Stimulated activated CD4-positive, alpha-beta T cell treated with anti-CD3 and anti-CD28 coated beads, Interleukin-2, amount 100 ng/mL, for 24 hours (primary cell): ENCODE measurements at places on chromosomes 1 and 21.

GRCh38 chr1:34710812-34711211 is 44.0 kb upstream of the GJB5 start:
- DNase-seq: no peak

DNA sequence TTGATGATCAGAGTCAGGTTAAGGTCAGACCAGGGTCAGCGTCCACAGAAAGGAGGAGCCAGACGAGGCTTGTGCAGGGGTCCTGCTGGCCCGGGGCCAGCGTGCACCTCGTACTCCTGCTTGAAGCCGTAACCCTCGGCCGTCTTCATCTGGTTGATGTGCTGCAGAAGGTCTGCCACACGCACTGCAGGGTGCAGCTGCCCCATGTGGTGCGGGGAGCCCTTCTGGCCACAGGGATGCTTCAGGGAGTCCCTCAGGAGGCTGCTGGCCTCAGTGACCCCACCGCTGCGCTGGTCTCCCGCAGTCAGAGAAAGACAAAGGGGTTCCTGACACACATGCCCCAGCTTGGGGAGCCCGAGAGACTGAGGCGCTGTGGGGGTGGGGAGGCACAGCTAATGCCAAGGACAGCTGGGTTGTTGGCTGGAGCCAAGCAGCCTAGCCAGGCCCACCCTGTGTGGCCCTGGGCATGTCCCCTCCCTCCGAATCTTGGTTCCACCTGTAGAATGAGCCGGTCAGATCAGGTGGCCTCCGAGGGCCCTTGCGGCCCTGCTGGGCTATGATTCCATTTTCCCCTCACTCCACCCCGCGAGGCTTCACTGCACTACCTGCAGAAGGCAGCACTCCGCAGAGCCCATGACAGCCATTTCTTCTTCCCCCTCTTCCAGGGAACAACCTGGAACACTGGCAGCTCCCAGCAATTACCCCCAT is 251.9 kb downstream of the PTPRU start:
- no peak for DNase-seq

DNA sequence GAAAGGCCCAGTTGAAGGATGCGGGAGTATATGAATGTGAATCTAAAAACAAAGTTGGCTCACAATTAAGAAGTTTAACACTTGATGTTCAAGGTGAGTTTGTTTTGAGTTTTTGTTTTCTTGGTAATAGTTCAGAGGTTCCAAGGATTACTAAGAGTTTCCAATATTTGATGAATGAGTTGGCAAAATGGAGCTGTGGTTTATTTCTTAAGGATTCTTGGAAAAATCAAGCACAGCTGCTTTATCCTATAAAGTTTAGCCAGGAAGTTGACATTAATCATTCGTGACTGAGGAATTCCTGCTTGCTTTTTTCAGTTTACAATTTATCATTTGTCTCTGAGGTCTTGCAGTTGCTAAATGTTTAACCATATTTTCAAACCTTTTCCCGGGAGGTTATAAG is 15.1 kb downstream of the VCAM1 start:
- no peak for DNase-seq

- no peak for DNase-seq
Observed at GRCh38 chr1:56441601-56442000, 137.8 kb downstream of the PLPP3 start.

DNA sequence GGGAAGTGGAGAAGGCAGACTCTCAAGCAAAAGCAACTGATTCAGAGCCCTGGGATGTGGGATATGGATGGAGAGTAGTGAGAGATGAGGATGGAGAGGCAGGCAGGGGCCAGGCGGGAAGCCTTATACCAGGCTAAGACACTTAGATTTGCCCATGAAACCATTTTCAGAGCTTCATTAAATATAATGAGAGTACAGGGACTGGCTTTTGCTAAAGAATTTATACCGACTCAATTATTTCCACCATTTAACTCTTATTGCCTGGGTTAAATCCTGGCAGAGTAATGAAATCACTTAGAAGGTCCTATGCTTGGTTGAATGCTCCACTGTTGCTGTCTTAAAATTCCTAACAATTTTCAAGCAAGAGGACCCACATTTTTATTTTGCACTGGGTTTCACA is 311.7 kb downstream of the KCNH1 start:
- DNase-seq: no peak

DNA sequence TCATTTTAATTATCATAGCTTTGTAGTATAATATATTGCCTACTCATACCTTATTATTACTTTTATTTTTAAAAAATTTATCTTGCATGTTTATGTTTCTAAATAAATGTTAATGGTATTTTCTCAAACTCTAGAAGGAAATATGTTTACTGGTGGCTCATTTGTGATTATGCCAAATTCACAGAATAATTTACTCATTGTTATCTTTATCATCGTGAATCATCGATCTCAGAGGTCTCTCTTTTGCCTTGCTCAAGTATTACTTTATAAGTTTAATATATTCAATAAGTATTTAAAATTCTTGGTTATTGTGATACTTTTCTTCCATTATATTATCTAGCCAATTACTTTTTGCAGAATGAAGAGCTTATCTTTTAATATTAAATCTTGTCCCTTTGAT is 836.7 kb upstream of the ADAMTS5 start:
- no peak for DNase-seq

- no peak for DNase-seq
Observed at GRCh38 chr1:20187813-20188454, 1.6 kb upstream of the PLA2G2C start.

GRCh38 chr1:48560116-48560515 is 88.1 kb upstream of the SPATA6 start:
- no peak for DNase-seq

- DNase-seq: peak; percentile 90
Observed at GRCh38 chr21:44012474-44013379, 618 bp downstream of the TRAPPC10 start.

GRCh38 chr1:115433483-115433882 is 95.4 kb upstream of the NGF start:
- DNase-seq: no peak

- no peak for DNase-seq
Observed at GRCh38 chr1:231850786-231851185, 224.2 kb downstream of the DISC1 start.

- DNase-seq: no peak
Observed at GRCh38 chr1:209547626-209548025, 35.9 kb upstream of the CAMK1G start.

DNA sequence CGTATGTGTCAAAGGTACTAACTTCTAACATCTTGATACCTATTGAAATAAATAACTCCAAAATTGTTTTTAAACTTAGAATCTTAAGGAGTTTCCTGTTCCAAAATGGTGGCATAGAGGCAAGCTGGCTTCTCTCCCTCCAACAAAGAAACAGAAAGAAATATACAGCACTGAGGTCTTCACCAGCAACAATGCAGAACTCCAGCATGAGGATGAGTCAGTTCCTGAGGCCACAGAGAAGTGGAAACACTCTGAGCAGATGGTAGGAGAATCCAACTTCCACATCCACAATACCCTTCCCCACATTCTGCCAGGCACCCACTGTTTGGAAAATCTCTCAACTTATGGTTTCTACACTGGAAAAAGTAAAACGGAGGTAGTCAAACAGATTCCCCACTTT is 12.2 kb upstream of the PPIH start:
- DNase-seq: no peak
